ENCODE measurements at places on chromosomes 6 and 20.

GRCh38 chr6:25670208-25670607 lies 18.2 kb downstream of the SCGN start:
- ATAC-seq = no peak

GRCh38 chr6:46262928-46263706 lies 92.3 kb upstream of the ENPP5 start:
- ATAC-seq = no peak

DNA sequence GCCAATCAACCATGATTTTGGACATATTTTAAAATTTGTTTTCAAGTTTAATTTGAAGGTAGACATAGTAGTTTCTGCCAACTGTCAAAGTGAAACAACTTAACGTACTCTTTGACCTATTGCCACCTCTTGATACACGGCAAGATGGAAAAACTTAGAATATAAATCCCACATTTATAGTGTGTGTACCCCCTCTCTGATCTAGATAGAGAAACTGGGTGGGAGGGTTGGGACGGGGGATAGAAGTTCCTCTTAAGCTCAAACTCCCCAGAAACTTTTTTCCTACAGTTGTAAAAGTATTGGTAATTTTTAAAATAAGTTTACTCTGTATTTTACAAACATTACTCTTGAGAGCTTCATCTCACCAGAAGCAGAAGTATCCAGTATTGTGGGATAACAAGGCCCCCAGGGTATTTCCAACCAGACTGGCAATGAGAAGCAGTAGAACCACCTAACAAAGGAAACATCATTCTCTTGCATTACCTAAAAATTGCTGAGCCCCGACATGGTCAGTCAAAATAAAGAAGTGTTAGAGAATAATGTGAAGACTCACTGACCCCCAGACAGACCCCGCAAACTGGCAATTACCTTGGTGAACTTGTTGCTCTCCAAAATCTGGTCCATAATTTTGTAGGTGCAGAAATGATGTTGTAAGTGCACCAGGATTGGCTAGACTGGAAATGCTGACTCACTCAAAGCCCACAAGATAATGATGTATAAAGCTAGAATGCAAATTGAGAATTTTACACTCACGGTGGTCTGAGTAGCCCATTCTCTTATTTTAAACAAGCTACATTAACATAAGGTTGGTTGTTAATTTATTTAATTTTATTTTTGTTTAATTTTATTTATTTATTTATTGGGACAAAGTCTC lies 74.7 kb upstream of the TNFAIP3 start:
- ATAC-seq = no peak

GRCh38 chr20:23291575-23292240 lies 58.9 kb upstream of the NXT1 start:
- ATAC-seq = no peak

- ATAC-seq = no peak
Measured at GRCh38 chr6:90445533-90446108, 141.3 kb downstream of the MAP3K7 start.

- no peak for ATAC-seq
Measured at GRCh38 chr20:23106271-23106851, 20.2 kb upstream of the CD93 start.
